ENCODE measurements at places on chromosomes 1 and 21.

GRCh38 chr1:225974454-225974853 is 24.7 kb downstream of the SDE2 start:
- no peak for DNase-seq

DNA sequence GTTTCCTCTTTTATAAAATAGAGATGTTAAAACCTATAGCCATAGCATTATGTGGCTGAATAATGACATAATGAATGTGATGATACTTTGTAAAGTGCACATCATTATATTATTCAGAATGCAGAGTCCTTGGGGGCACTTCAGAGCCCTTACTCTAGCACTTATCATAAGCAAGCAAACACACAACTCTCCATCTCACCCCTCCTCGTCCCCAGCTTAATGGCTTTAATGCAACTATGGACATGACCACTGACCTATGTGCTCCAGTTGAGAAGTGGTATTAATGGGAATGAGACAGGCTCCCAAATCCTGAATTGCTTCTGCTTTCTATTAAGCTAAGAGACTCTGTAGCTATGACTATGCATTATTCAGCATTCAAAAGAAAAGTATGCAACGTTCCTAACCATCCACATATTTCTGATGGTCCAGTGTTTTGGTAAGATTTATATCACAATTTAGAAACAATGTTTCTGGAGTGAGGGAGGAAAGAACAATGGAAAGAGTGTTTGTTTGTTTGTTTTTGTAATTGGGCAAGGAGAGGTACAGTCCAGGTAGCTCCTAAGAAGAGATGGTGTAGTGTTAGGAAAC is 194.0 kb upstream of the PLXNA2 start:
- DNase-seq = no peak

DNA sequence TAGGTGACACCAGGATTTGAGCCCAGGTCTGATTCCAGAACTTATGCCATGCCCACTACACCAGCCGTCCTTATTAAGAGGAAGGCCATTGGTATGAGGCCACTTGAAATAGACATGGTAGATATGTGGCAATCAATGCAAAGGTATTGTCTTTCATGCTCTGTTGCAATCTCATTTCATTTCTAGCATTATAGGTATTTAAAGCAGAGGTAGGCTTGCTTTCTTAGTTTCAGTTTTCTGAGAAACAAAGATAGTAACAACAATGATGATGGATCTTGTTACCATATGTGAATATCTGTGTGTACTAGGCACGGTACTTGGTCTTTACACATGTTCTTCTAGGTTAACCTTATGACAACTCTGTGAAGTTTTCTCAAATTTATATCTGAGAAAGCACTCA is 113.1 kb downstream of the FGGY start:
- no peak for DNase-seq

- DNase-seq = no peak
Measured at GRCh38 chr1:85623061-85623471, 42.5 kb downstream of the CCN1 start.

- DNase-seq = no peak
Measured at GRCh38 chr1:28950449-28950848, 36.1 kb downstream of the EPB41 start.

DNA sequence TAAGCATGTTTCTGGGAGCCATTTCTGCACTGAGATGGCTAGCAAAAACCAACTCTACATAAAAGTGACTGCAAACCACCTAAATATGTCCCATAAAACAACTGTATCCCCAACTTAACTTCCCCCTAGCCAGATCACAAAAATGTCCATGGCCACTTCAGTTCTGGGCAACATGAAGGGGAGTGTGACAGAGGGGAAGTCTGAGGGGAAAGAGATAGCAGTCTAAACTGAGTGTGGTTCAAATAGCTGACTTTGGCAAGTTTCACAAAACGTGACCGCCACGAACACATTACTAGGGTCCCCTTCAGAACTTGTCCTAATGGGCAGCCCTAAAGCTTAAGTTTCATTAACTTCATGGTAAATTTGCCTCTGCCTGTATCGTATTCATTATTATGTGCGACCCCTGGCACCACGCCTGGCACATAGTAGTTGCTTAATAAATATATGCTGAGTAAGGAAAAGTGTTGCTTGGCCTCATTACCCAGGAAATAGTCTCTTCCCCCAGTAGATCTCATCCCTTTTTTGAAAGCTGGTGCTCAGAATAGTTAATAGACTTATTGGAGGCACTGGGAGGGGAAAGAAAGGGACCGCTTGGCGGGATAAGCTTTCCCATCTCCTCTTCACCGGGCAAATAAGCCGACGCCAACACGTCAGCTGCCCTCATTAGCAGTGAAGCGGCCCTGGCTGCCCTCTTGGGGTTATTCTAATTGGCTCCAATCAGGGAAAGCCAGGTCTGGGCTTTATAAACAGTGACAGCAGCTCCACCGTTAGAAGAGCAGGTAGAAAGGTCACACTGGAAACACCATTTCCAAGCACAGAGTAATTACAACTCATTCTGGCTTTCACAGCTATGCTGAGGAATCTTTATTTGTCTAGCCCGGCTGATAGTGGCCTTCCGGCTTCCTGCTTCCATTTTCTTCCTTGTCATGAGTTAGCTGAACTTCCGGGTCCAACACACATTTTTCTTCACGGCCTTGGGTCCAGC is 122.1 kb downstream of the LRIG2 start:
- DNase-seq = no peak

DNA sequence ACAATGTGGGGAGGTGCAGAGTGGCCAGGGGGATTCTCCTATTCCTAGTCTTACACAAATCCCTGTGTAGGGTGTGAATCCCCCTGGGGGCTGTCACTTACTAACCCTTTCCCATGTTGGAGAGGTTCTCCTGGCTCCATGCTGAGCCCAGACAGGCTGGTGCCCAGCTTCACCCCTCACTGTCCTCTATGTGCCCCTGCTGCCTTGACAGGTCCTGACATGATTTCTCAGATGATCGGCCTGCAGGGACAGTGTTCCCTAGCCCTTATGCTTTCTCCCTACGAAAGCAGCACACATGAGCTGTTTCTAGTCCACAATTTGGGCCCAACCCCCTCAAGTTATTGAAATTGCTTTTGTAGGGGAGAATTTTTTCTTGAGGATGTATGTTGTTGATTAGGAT is 68.9 kb upstream of the FAM78B start:
- no peak for DNase-seq

DNA sequence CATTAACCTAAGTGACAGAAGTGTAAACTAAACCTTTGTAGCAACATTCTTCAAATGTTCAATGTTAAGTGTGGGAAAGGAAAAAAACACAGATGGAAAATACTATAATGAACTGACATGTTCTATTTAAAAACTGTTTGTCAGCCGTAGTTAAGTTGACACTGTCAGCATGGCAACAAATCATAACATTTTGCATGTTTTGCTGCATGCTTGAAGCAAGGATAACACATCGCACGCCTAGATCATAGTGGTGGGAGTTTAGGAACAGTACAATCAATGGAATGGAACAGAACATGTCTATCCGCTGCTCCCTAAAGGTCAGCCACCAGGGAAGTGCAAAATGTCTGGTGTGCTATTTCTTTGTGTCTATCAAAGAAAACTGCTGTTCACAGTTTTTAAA is 62.5 kb upstream of the ESRRG start:
- no peak for DNase-seq

DNA sequence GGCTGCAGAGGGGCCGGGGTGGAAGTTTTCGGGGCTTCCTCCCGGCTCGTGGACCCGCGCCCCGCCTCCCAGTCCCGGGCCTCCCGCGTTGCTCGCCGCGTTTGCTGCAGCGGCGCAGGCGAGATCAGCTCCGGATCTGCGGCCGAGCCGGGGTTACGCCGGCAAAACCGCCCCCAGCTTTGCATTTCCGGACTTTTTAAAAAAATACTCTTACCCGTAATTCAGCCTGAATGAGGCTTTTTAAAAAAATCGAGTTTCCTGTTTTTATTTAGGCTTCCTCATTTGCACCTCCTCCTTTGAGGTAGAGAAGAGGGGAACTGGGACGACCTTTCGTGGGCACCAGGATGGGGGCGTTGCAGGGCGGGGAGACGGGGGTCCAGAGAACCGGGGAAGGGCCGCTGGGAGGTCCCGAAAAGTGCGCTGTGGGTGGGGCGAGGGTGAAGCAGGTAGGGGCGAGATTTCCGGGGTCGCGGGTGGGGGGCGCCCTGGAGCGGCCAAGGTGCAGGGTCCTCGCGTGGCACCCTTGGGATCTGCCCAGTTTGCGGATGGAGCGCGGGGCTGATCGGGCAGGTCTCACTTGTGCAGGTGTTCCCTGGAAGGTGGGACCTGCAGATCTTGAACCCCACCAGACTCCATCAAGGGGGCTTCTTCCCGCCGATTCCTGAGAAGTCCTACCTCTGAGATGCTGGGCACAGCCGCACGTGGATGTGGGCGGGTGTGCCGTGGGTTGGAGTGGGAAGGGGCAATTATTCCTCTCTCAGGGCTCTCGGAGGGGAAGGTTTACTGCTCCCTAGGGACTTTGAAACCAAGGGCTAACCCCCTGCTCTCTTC is 1.1 kb downstream of the PIK3CD start:
- peak; percentile 85 for DNase-seq

- no peak for DNase-seq
Measured at GRCh38 chr1:216184126-216184680, 239.0 kb downstream of the USH2A start.

- DNase-seq = no peak
Measured at GRCh38 chr1:62308606-62309005, 10.6 kb downstream of the KANK4 start.

GRCh38 chr1:88300752-88301263 is 383.3 kb upstream of the PKN2 start:
- DNase-seq = no peak

GRCh38 chr1:110736900-110737605 is 62.3 kb upstream of the KCNA3 start:
- DNase-seq = no peak

DNA sequence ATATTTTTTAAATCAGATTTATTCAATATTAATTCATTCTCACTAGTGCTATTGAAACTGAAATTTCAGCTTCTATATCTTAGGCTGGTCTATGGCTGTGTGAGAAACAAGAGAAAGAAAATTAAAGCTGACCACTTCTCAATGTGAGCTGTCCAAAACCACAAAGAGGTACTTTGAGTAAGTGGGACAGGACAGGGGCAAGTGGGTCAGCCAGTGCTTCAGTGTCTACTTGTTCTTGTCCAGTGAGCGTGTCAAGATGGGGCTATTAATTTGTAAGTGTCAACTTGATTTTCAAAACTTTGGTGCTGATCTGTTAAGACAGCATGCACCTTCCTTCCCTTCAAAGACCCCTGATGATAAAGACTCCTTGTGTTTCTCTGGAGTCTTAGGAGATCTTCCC is 533.9 kb downstream of the PLPP3 start:
- no peak for DNase-seq

DNA sequence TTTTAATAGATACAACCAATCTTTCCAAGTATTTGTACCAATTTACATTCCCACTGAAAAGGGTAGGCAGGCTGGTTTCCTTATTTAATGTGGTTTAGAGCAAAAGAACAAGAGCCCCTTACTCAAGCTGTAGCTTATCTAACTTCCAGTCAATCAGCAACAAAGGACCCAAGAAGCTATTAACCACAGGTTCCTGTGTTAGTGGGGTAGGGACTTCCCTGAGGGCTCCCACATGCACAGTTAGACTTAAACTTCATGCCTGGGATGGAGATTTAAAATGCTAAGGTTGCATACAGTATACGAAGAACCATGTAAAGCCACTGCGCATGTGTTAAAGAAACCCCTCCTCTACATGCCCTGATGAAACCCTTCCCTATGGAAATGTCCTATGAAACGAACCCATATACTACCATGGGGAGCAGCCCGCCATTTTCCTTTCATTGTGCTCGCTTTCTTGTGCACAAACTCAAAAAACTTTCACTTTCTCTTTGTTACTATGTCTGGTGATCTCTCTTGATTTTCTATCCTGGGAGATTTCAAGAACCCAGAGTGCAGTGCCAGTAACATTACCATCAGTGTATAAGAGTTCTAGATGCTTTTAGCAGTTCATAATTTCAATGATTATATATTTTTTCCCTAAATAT is 23.3 kb upstream of the ST6GALNAC5 start:
- DNase-seq = no peak

- DNase-seq = no peak
Measured at GRCh38 chr21:42097860-42098454, 26.8 kb downstream of the UMODL1 start.

DNA sequence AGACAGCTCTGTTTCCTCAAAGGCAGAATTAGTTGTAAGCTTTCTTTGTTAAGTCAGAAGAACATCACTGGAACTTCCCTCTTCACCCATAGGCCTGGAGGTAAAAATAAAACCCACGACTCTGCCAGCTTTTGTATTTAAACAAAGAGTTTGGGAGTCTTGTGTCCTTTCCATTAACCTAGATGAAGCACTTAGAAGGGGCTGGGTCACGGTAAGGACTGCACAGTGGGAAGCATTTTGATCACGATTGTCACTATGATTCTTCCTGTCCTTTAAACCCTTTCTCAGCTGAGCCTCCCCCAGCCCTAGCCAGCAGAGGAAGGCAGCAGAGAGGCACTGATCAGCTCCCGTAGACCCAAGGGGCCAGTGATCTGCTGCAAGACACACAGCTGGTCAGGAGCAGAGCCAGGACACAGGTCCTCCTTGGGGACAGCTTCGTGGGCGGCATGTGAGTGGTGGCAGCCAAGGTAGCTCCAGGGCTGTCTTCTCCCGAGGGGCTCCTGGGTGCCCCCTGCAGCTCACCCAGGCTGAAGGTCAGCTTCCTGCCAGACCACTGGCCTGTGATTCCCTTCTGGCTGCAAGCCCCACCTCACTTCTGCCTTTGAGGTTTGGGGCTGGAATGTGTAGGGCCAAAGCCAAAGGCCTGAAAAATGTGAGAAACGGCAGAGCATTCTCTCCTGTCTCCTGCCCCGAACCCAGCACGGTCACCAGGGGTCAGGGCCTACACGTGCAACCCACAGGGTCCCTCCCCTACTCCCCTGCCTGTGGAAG is 4.0 kb upstream of the LAPTM5 start:
- no peak for DNase-seq

DNA sequence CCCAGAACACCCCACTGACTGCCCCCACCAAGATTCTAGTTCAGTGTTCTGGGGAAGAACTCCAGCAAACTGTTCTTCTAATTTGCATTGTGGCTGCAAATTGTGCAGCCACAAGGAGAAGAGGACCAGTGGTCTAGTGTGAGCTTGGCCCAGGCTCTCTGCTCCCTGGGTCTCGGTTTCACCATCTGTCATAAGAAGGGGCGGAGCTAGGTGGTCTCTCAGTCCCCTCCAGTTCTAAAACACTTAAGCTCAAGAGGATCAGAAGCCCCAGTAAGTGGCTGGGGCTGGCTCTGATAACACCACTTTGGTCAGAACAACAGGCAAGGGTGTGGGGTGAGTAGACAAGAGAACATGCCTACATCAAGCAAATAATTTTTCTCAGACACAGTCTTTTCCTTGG is 99.9 kb downstream of the BEND5 start:
- no peak for DNase-seq

Data from Right ventricle myocardium inferior (tissue), 1 donor.